ENCODE measurements at places on chromosomes 5 and 9.

- DNase-seq, result no peak
Measured at GRCh38 chr5:108655750-108656450, 91.8 kb upstream of the FER start.

DNA sequence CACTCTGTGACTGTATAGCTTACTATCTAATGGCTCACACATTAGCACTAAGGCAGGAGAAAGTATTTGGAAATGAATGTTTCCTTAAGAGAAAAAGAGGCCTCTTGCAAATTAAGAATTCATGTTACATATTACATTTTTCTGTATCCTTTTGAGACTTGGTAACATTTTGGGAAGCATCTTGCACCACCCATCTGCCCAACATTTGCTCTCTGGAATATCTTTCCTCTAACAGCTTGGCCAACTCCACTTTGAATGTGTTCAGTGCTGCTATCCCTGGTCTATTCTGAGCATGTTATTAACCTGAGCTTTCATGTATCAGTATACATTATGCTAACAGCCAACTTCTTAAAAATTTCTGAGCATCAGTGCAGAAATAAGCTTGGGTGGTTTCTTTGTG, 27.2 kb downstream of the MFAP3 start:
- no peak for DNase-seq

GRCh38 chr5:132901036-132901435, 27.6 kb downstream of the LEAP2 start:
- DNase-seq, result no peak

DNA sequence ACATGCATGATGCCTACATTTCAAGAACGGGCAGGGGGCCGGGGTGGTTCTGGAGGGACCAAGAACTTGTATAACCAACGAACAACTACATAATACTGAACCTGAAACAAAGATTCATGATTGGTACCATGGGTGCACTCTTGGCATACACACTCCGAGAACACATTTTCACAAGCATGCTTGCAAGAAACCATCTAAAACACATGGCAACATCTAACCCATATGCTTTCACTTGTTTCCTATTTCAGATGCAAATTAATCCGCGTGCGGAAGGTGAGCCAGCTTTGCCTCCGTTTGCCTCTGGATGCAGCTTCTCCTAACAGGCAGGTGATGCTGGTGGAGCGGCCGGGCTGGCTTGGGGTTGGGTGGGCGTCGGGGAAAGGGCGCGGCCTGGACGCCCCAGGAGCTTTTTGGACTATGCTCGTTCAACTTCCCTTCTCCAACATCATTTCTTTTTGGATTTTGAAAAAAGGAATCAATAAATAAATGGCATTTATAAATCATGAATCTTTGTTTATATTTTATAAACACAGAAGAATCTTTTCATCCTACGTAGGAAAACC, 12.5 kb upstream of the SEC16A start:
- no peak for DNase-seq

Measured in T1000 (cell line).